ENCODE measurements at places on chromosomes 5 and 9.

GRCh38 chr5:150393096-150393645 lies 19.5 kb downstream of the CD74 start:
- no peak for DNase-seq

GRCh38 chr9:111985315-111985714 lies 88.7 kb downstream of the UGCG start:
- DNase-seq = no peak

GRCh38 chr5:82593481-82593880 lies 315.3 kb upstream of the RPS23 start:
- no peak for DNase-seq

DNA sequence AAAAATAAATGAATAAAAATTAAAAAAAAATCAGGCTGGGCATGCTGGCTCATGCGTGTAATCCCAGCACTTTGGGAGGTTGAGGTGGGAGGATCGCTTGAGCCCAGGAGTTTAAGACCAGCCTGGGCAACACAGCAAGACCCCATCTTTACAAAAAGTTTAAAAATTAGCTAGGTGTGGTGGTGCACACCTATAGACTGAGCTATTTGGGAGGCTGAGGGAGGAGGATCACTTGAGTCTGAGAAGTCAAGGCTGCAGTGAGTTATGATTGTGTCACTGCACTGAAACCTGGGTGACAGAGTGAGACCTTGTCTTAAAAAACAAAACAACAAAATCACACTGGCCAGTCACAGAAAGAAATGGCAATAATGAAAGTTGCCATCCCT lies 3.4 kb upstream of the CNTRL start:
- DNase-seq = peak; percentile 55

DNA sequence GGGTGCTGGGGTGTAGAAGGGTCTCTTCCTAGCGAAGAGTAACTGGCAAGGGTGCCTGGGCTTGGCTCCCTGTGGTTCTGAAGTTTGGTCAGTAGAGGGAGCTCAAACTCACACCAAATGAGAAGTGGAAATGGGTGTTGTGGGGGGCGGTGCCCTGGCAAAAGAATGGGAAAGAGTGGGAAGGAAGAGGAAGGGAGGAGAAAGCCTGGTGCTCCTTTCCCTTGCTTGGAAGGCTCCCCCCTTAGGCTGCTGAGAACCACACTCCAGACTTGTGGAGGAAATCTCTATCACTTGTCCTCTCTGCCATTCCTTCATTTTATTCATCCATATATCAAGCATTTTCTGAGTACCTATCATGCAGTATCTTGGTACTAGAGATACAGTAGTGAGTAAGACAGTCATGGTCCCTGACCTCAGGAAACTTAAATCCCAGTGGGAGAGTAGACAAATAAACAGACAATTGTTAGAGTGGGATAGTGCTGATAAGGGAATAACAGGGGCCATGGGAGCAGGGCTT lies 13.0 kb downstream of the SLC4A9 start:
- peak; percentile 55 for DNase-seq

GRCh38 chr9:104861397-104861796 lies 66.6 kb downstream of the ABCA1 start:
- no peak for DNase-seq

GRCh38 chr5:142881076-142881783 lies 111.1 kb downstream of the ARHGAP26 start:
- DNase-seq = peak; percentile 42

Measured in activated CD4-positive, alpha-beta T cell treated with anti-CD3 and anti-CD28 coated beads, Interleukin-10, Interleukin-2, amounts not matched to agents 100 ng/mL and 50 ng/mL, durations not matched to agents 16 hours and 8 hours (primary cell).